ENCODE measurements at places on chromosomes 11 and 22.

DNA sequence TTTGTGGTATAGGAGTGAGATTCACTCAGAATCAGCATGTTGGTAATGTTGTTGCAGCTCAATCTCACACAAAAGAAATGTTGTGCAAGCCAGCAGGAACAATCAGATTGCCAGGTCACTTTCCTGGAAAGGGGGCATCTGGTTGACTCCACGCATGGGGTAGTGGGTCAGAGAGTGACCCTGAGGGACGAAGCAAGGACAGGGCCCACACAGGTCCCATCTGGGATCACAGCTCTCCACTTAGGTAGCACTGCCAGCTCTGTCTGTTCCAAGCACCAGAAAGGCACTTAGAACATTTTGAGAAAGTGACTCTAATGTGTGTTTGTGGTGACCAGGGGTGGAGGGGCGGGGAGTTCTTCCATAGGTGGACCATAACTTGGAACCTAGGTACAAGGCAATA lies 109.5 kb downstream of the RASSF10 start:
- DNase-seq = no peak

DNA sequence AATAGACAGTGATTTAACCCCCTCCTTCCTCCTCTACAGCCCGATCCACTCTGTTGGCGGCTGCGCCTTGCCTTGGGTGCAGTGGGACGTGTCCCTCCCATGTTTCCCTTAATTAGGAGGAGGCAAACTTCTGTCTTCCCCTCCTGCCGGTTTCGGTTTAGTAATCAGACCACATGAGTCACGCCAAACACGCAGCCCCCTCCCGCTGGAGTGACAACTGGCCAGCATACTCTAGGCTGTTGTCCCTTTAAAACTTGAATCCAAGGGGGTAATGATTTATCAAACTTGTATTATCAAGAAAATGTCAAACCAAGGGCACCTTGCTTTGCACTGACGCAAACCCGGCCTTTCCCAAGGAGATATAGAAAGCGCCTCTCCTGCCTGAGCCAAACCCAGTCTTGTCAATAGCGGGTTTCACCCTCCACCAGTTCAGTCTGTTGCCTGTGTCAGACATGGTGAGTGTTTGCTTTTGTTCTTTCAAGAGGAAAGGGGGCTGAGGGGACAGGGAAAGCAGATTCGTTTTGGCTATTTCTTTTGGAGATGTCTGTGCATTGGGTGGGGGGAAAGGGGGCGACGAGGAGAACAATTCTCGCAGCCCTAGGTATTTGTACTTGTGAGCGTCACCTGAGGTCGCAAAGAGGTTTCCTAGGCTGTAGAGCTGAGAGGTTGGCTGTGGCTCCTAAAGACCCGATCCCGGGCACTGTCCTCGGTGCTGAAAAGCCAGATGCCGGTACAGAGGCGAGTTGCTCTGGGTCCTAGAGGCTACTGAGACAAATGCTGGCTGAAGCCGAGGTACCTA lies at the start of gene SLC6A5:
TSS of gene SLC6A5 (plus strand) at position 388 of the 799 bp plus-strand sequence. CDS start at position 453, 65 bp downstream.
- DNase-seq = no peak

GRCh38 chr11:131633921-131634715 lies 263.7 kb downstream of the NTM start:
- no peak for DNase-seq

GRCh38 chr11:60855726-60856633 lies at the start of gene PTGDR2:
TSS of gene PTGDR2 (minus strand) at chr11:60855950. CDS start at chr11:60853722, 2,228 bp downstream.
- no peak for DNase-seq

- no peak for DNase-seq
Measured at GRCh38 chr22:19998991-19999820, 17.4 kb downstream of the ARVCF start.

GRCh38 chr11:86741484-86741835 lies 58.9 kb upstream of the PRSS23 start:
- DNase-seq = no peak

DNA sequence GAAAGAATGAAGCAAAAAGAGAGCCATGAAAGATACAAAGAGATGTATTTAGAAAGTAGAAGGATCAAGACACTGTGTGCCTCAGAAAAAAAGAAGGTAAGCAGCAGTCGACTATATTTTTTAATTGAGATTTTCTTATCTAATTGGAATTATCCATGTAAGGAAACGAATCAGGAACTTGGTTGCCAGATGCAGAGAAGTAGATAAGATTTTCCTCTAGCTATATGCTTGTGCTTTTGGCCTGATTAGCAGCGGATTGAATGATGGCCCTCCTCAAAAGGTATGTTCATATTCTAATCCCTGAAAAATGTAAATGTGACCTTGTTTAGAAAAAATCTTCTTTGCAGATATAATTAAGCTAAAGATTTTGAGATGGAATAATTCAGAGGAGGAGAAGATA lies 43.9 kb upstream of the CARD18 start:
- DNase-seq = no peak

GRCh38 chr22:42813501-42813900 lies 43.6 kb downstream of the ARFGAP3 start:
- no peak for DNase-seq

DNA sequence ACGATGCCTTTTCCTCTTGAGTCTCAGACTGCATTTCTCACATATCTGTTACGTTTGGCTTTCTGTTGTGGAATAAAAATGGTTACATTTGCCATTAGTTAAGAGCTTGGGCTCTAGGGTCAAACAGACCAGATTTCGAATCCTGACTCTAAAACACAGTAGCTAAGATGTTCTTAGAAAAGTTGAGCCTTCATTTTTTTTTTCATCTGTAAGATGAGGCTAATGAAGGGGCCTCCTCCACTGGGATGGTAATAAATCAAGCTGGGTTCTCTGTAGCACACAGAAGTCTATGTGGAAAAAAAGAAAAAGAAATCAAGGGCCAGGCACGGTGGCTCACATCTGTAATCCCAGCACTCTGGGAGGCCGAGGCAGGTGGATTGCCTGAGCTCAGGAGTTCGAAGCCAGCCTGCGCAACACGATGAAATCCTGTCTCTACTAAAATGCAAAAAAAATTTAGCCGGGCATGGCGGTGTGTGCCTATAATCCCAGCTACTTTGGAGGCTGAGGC lies 49.9 kb upstream of the CAPRIN1 start:
- no peak for DNase-seq

GRCh38 chr22:48948575-48949170 lies 879.0 kb downstream of the BRD1 start:
- DNase-seq = no peak

GRCh38 chr11:32065865-32066629 lies 24.8 kb upstream of the RCN1 start:
- DNase-seq = no peak

Data from stimulated activated CD4-positive, alpha-beta T cell treated with anti-CD3 and anti-CD28 coated beads, Interleukin-1b, Interleukin-23, amount 100 ng/mL, for 1 hour (primary cell).